ENCODE measurements at places on chromosomes 7 and 10.

- peak; percentile 96 for DNase-seq
Measured at GRCh38 chr7:95578299-95578855, 17.9 kb downstream of the PDK4 start.

GRCh38 chr7:5495581-5496375, 72.1 kb upstream of the TNRC18 start:
- DNase-seq: peak; percentile 80

GRCh38 chr10:78623578-78624215, 445.1 kb upstream of the ZMIZ1 start:
- DNase-seq: no peak

- peak; percentile 31 for DNase-seq
Measured at GRCh38 chr10:89649051-89649450, 4.0 kb upstream of the PANK1 start.
